GM23338 (cell line): ENCODE measurements at places on chromosomes 16 and 17.

GRCh38 chr17:60548990-60549389, 22.9 kb upstream of the APPBP2 start:
- no peak for DNase-seq

GRCh38 chr17:48241131-48241591, 133.6 kb downstream of the SNX11 start:
- DNase-seq, result no peak

GRCh38 chr17:28967221-28968135, 16.2 kb upstream of the PHF12 start:
- peak; percentile 58 for DNase-seq

DNA sequence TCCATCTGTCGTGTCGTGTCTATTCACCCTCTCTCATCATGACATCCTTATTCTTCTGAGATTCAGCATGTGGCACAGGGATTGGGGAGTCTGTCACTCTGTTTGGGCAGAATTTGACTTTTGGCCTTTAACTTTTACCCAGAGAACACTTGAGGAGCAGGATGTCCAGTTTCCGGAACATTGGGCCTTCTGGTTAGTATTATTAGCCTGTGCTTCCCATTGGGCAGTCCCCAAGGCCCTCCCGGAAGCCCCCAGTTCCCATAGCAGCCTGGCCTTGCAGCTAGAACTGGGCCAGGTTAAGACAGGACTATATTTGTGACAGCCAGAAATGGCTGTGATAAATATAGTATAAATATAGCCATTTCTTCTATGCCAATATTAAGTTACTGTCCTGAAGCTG, 9.6 kb downstream of the SCN4A start:
- no peak for DNase-seq
